Stomach (tissue), 19 donors: ENCODE measurements at places on chromosomes 16 and 17. TPM values are rescaled to one million over a fixed set of nuclear protein-coding genes. Genes with fewer than 3 reads are reported as not detected.

Gene KRTAP1-5
- total RNA-seq, result not detected

DNA sequence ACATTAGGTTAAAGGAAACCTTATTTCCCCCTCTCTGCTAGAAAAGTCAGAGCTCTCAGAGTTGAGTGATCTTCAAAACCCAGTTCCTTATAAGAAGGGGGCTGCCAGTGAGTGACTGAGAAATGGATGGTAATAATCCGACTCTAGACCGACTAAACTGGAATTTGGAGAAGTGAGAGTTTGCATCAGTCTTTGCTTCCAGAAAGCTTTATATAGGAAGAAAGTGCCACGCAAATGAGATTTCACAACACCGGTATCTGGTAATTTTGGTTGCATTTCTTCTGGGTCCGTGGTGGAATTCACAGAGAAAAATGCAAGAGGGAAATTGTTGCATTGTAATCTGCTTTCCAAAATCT is 271.4 kb downstream of the MAF start:
- H3K27me3 ChIP-seq, result no peaks in the 10 kb centered on the region
- H3K4me3 ChIP-seq, result no peak overlapping the region
- no peak for DNase-seq
- peaks cover 20% of the 10 kb centered on the region for H3K4me1 ChIP-seq

Gene KRTAP4-4
- total RNA-seq, result not detected

- no peaks in the 10 kb centered on the region for H3K27me3 ChIP-seq
- H3K4me1 ChIP-seq, result peaks cover 37% of the 10 kb centered on the region
- no peak overlapping the region for H3K27ac ChIP-seq
- no peak for DNase-seq
- H3K4me3 ChIP-seq, result no peak overlapping the region
- peaks cover 16% of the 10 kb centered on the region for H3K36me3 ChIP-seq
Measured at GRCh38 chr17:32494621-32495358, 8.0 kb downstream of the CDK5R1 start.

Gene HEATR3
- total RNA-seq, result 16.9 TPM

Gene KRT20
- 121 TPM for total RNA-seq

Gene HOXB6
- total RNA-seq, result 150 TPM

DNA sequence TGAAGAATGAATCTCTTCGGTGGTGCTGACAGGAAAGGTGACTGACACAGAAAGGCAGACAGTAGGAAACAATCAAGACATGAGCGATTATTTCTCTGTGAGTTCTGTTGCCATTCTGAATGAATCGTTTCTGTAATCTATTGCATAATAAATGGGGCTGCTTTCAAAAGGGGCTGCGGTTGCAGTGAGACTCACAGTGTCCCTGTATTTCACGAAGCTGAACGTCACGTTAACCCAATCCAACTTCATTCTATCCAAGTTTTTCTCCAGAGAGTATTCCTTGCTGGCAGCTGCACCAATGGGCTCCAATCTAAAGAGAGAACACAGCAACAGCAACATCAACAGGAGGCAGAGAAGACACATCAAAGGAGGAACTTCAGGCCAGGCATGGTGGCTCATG is 75.4 kb downstream of the DNAH3 start:
- no peaks in the 10 kb centered on the region for H3K4me1 ChIP-seq
- H3K4me3 ChIP-seq, result no peak overlapping the region
- H3K36me3 ChIP-seq, result no peaks in the 10 kb centered on the region
- no peak overlapping the region for H3K27ac ChIP-seq
- H3K27me3 ChIP-seq, result no peaks in the 10 kb centered on the region
- no peak for DNase-seq

Gene TBC1D3H
- not detected for total RNA-seq

Gene MPP3
- 19.3 TPM for total RNA-seq

GRCh38 chr16:29809850-29810698 is 1.9 kb upstream of the PRRT2 start:
- no peak overlapping the region for H3K4me3 ChIP-seq
- peak; percentile 52 for DNase-seq
- H3K27ac ChIP-seq, result peak overlapping the region; percentile 94
- peaks cover 63% of the 10 kb centered on the region for H3K4me1 ChIP-seq

DNA sequence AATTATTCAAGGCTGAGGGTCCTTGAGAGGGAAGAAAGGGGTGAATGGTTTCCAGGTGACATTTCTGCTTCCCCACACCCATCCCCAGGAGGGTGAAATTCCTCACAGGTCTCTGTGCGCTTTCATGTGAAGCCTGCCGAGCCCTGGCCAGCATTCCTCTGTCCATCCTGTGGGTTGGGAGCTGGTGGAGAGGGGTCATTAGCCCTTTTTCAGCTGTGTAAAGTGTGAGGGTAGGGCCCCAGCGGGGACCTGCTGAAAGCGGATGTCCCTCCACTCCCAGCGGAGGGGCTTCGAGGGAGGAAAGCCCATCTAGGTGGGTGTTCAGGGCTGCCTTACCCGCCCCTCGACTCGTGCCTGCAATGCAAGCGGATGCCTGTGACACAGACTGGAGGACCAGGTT is 53.3 kb upstream of the DLX4 start:
- H3K27ac ChIP-seq, result no peak overlapping the region
- H3K27me3 ChIP-seq, result peaks cover 43% of the 10 kb centered on the region
- DNase-seq, result no peak
- H3K4me3 ChIP-seq, result no peak overlapping the region

Gene CD300LB
- total RNA-seq, result not detected

Gene GNAO1
- total RNA-seq, result 9.9 TPM

Gene CBFA2T3
- total RNA-seq, result 3.5 TPM

Gene CNGB1
- total RNA-seq, result not detected

Gene PPP1R27
- total RNA-seq, result not detected
